ENCODE measurements at places on chromosomes 5 and 9. TPM values are rescaled to one million over a fixed set of nuclear protein-coding genes. Genes with fewer than 3 reads are reported as not detected.

The EPB41L4B gene
- total RNA-seq = not detected

The ENTREP1 gene
- 0.16 TPM for total RNA-seq

The FAM53C gene
- total RNA-seq = 25.5 TPM

The DBH gene
- 0.26 TPM for total RNA-seq

The C8G gene
- total RNA-seq = 3.7 TPM

The RNF38 gene
- total RNA-seq = 64.4 TPM

The NIPAL4 gene
- total RNA-seq = 0.49 TPM

The GARIN3 gene
- total RNA-seq = not detected

The IFNA13 gene
- not detected for total RNA-seq

GRCh38 chr9:24620741-24621140 lies 75.0 kb upstream of the IZUMO3 start:
- no peak for DNase-seq

DNA sequence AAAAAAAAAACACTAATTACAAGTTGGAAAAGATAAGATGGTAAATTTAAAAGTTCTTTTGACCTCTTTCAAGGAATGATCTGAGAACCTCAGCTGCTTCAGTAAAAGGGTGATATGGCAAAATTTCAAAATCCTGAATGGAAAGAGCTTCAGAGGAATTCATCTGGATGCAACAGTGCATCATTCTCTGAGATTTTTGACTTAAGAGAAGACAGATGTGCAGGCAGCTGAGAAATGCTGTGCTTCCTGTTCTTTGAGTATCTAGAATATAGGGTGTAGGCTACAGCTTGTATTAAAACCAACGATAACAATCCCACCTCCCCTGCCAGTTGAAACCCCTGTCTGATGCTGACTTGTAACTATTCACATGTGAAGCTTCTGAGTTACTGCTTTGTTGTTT lies 6.2 kb downstream of the FRMPD1 start:
- no peak for DNase-seq

DNA sequence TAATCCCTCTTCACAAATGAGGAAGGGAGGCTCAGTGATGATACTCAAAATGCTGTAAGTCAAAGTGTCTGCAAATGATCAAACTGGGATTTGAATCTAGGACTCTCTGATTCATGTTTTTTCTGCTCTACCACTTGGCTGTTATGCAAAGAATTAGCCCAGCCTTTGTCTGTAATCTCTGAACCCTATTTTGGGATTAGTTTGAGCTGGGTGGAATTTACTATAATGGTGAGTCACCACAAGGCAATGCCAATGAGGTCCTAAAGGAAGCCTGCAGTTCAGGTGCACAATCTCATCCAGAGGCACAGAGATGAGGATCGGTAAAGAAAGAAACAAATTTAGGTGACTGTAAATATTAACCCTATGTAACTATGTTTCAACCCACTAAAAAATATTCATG lies 29.2 kb downstream of the RFK start:
- no peak for DNase-seq

GRCh38 chr5:38330207-38330606 lies 71.8 kb downstream of the EGFLAM start:
- no peak for DNase-seq

GRCh38 chr9:92671323-92671722 lies 1.4 kb upstream of the IPPK start:
- no peak for DNase-seq

- peak; percentile 40 for DNase-seq
Measured at GRCh38 chr5:543755-544674, 19.8 kb upstream of the SLC9A3 start.

GRCh38 chr9:137255448-137256114 lies 454 bp downstream of the NELFB start:
- no peak for DNase-seq

DNA sequence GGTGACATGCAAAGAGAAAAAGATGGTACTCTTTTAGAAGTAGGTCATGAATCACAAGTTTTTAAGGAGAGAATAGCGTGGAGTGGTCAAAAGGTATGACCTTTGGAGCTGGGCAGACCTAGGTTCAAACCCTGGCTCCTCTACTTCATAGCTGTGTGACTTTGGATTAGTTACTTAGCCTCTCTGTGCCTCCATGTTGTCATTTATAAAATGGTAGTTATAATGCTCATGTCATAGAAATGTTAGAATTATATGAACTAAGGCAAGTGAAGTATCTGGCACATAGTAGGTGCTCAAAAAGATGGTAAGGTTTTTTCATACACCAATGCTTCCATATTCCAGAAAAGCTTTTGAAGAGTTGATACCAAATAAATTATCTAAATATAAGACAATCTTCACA lies 7.3 kb downstream of the F2R start:
- DNase-seq = no peak

DNA sequence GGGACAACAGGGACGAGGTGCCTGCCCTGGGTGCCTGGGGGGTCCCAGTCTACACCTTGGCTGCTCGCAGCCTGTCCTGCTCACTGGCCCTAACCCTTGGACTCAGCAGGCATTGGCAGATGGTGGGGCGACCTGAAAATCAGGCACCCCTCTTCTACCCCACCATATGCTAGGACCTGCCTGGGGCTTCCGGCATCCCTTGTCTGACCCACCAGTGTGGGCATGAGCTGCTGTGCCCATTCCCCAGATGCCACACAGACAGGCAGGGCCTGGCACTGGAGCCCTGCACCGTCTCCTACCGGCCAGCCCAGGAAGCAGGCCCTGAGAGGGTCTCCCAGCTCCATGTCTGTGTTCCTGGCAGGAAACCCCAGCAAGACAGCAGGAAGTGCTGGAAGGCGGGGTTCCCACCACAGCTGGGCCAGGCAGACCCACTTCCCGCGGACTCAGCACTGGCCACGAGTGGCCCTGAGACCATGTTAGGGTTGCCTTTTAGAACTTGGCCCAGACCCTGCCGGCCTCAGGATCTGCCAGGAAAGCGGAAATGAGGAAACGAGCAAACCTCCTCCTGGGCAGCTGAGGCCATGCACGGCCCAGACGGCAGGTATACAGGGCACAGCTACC lies 3.1 kb downstream of the NINJ1 start:
- DNase-seq = no peak

DNA sequence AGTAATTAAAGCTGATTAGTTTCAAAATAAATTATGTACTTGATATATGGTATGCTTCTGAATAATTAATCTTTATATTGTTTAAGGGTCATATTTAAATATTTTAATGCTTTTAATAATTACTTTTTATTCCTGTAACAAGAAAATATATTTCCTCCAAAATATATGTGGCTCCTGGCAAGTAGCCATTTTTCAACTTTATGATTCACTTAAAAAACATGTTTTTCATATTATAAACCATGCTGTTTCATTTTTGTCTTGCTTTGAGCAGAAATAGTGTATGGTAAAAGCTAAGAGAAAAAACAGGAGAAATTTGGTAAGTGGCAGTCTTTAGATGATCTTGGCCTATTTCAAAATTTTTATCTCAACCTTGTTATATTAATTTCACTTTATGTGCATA lies 14.6 kb downstream of the SPATA9 start:
- no peak for DNase-seq

DNA sequence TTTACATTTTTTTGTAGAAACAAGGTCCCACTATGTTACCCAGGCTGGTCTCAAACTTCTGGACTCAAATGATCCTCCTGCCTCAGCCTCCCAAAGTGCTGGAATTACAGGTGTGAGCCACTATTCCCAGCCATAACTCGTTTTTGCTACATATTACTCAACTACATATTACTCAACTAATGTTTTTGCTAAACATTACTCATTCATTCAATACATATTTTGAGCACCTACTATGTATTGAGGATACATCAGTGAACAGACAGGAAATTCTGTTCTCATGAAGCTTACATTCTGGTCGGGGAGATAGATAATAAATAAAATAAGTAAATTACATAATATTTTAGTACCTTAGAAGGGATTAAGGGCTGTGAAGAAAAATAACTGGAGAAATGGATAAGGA lies 34.9 kb upstream of the STOM start:
- no peak for DNase-seq

GRCh38 chr9:36987409-36987808 lies 46.7 kb downstream of the PAX5 start:
- DNase-seq = no peak

GRCh38 chr5:73344835-73345234 lies 103.7 kb downstream of the FOXD1 start:
- DNase-seq = no peak

- DNase-seq = no peak
Measured at GRCh38 chr9:88502552-88503034, 32.4 kb upstream of the NXNL2 start.

GRCh38 chr9:86246752-86247161 lies 12.7 kb downstream of the C9orf153 start:
- DNase-seq = no peak

- no peak for DNase-seq
Measured at GRCh38 chr5:84125216-84125615, 259.5 kb downstream of the EDIL3 start.

GRCh38 chr9:87587356-87587745 lies 89.7 kb downstream of the DAPK1 start:
- no peak for DNase-seq

DNA sequence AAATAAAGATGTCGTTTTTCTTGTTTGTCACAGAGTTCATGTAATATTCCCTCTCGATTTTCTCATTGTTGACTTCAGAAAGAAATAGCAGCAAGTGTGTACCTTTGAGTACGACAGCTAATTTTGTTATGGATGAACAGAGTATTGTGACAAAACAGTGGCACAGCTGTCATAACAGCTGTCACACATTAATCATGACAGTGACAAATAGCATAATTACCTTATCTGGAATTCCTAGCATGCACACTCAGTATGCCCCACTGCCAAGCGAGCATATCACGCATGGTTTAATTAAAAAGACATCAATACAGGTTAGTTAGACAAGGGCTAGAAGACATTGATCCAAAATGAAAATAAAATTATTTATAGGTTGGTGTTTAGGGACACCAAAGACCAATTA lies 375.1 kb downstream of the SPATA31D1 start:
- no peak for DNase-seq

DNA sequence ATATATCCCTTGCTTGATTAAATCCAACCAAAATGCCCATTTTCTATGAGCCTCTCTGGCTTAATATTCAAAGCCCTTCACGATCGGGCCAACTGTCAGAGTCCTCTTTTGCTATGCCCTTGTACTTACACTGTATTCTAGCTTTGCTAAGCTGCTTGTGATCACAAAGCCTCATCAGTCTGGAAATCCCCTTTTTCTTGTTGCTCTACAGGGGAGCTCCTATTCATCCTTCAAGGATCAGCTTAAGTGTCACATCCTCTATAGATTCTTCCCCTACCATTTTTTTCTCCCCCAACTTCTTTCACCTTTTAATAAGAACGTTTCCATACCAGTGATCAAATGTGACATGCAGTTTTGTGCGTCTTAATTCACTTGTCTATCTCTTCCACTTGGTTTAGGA lies 450.4 kb upstream of the CHD1 start:
- DNase-seq = no peak

GRCh38 chr5:158120760-158121159 lies 261.8 kb upstream of the CLINT1 start:
- DNase-seq = no peak
